ENCODE measurements at places on chromosomes 2 and 18.
A peak's percentile ranks its signal among the peaks of the same experiment; 100 is the strongest.

- DNase-seq, result no peak
Observed at GRCh38 chr2:65386989-65387388, 45.4 kb downstream of the SPRED2 start.

- DNase-seq, result no peak
Observed at GRCh38 chr2:197801033-197801432, 3.4 kb upstream of the PLCL1 start.

DNA sequence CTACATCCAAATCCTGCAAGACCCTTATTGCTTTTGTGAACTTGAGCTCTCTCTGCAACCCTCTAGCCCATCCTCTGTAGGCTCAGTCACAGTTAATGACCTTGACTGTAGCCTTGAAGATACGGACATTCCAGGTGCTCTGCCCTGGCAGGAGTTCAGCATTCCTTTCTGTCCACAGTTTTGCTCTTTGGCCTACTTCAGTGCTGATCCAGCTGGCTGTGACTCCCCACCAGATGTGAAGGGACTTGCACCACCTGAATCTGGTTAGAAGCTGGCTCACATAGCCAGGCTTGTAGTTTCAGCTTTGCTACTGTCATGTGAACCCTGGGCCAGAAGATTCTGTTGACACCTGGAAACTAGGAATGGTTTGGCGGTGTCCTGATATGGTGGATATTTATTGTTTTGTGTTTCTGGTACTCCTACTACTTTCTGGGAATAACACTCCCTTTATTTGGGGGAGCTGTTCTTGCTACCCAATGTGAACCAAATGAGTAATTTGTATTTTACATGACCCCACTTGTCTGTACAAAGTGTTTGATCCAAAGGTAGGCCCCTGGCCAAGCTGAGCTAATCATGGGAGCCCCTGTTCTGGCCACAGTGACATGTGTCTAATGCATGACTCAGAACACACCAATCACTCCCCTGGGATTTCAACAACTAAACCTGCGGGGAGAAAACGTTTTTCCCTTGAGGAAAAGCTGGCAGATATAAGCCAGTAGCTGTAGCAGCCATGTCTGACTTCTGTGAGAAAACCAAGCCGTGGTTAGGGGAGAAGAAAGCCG, 73.4 kb downstream of the CDCA7 start:
- DNase-seq, result no peak

DNA sequence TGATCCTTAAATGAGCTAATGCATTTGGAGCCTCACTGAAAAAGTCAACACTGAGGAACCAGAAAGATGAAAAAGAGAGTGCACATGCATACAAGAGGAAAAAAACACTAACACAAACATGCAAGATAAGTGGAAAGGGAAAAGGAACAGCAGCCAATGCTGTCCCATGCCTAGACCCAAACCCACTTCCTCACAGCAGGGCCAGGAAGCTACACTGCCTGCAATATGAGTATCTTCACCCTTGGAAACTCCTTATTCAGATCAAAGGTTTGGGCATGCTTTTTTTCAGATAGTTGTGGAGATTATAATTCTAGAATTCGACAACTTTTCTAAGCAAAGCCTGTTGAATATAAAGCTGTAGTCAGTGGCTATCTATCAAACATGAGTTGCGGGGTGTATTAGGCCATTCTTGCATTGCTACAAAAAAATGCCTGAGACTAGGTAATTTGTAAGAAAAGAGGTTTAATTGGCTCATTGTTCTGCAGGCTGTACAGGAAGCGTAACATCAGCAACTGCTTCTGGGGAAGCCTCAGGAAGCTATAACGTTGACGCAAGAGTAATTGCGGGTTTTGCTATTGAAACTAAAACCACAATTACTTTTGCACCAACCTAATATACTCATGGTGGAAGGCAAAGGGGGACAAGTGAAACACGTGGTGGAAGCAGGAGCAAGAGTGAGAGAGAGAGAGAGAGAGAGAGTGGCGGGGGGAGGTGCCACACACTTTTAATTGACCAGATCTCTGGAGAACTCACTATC, 138.2 kb downstream of the MBD2 start:
- DNase-seq, result no peak

DNA sequence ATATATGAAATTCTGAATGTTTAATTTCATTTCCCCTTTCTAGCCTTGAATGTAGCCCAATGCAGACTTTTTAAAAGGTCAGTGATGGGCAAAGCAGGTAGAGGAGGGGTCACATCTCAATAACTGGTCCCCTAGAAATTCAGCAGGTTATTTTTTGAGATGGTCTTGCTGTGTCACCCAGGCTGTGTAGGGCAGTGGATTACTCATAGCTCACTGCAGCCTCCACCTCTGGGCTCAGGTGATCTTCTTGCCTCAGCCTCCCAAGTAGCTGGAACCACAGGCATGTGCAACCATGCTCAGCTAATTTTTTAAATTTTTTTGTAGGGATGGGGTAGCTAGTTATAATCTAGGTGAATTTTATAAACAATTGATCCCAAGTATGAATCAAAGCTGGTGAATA, 8.8 kb downstream of the IAH1 start:
- no peak for DNase-seq

DNA sequence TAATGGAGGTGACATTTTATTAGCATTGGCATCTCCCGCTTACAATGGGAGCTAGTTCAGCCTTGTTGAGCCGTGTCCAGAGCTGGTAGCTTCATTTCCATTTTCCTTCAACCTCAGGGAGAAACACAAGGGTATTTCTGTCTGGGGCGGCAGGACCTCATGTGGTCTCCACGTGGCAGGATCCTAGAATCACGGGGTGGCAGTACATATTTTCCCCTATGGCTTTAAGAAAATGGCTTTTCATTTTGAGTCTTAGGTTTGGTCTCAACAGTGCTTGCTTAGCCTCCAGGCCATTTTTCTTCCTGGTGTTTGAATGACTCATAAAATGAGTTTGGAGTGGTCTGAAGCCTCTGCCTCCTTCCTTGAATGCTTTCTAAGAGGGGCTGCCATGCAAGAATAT, 20.3 kb downstream of the CABLES1 start:
- DNase-seq, result no peak

- no peak for DNase-seq
Observed at GRCh38 chr18:62377131-62377807, 52.2 kb downstream of the TNFRSF11A start.

DNA sequence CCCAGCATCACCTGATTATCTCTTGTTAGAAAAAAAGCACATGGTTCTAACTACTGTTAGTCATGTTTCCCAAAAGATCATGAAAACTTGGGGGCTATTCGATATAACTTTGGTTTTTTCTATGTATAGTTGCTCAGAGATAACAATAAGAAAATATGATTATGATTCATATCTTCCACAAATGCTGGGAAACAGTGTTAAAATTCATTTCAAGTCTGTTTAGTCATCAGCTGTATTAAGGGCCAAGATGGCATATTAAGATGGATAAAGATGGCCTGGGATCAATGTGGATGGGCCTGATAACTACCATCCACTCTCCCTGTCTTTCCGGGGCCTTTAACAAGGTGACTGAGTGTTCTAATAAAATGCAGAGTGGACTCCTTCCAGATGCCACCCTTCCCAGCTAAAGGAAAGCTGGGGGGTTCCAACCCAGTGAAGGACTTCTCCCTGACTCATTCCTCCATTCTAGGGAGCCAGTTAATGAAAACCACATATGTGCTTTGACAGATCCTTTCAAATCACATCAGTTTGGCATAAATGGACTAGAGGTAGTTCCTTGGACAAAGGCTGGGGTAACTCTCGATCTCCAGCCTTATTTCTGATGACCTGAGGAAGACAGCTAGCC, 221.6 kb downstream of the VAPA start:
- no peak for DNase-seq

GRCh38 chr2:216984937-216985336, 125.1 kb upstream of the TNP1 start:
- no peak for DNase-seq

DNA sequence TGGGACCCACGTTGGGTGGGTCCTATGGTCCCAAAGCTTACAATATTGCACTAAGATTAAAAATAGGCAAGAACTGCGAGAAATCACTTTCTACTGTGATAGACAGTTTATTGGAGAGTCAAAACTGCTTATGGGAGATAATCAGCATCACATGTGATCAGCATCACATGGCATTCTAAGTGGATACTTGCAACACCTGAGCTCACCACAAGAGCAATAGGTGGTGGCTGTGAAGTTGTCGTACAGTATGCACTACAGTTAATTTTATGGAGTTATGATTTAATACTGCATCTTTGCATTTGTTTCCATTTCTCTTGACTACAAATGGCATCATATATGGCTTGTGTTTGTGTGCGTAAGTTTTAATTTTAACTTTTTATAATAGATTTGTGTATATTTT, 11.6 kb downstream of the PNO1 start:
- DNase-seq, result no peak

GRCh38 chr2:45045706-45046105, 36.5 kb upstream of the SIX2 start:
- no peak for DNase-seq

DNA sequence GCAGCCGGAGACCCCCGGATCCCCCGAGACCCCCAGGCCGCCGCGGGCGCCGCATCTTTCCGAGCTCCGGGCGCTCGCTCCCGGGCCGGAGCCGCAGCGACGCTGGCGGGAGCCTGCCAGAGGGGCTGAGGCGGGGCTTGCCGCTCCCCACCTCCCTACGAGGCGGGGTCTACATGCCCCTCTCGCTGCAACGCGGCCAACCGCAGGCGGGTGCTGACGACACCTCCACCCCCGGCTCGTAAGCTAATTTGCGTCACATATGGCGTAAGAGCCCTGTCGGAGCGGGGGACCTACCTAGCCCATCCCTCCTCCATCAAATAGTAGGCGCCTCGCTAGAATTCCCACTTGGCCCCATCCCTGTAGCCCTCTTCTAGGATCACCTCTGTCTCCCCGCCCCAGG, at the start of gene PTPRN:
Gene PTPRN, minus strand, starts transcription at position 124 of the 400 bp plus-strand sequence. Its CDS starts 69 bp downstream, at position 55.
- DNase-seq, result no peak

GRCh38 chr2:19733951-19734425, 167.8 kb downstream of the TTC32 start:
- DNase-seq, result no peak

- DNase-seq, result no peak
Observed at GRCh38 chr2:172836347-172836821, 100.7 kb downstream of the RAPGEF4 start.

DNA sequence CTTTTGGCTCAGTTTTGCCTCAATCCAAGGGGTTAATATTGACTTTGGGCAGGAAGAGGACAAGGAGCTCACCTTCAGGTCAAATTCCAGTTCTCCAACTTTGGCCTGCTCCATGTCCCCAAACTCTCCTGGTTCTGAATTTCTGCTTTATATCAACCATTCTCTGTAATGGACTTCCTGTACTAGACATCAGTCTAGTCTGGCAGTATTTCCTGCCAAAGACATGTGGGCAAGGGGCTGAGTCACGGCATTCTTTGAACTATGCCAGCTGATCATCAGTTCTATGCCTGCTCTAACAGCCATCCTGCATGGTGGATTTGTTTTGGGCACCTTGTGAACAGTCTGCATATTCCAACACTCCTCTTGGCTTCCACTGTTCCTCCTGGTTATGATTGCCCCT, 199.4 kb downstream of the ZEB2 start:
- peak; percentile 22 for DNase-seq

DNA sequence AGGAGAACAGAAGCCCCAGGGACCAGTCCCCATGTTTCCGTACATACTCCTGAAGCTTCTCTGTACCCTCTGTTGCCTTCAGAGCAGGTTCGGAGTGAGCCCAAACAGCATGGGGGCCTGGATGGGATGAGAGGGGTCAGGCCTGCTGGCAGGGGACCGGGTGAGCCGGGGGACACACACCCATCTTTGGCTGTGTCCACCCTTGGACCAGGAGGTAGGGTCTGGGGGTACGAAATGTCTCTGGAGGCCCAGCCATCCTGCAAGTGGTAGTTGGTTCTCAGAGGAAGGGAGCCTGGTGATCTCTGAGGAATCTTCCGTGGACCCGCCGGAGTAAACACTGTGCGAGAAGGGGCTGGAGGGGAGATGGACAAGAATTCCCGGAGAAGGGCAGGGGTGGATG, 15.3 kb downstream of the FBLN7 start:
- no peak for DNase-seq

- no peak for DNase-seq
Observed at GRCh38 chr18:77061281-77061945, 71.2 kb downstream of the MBP start.

DNA sequence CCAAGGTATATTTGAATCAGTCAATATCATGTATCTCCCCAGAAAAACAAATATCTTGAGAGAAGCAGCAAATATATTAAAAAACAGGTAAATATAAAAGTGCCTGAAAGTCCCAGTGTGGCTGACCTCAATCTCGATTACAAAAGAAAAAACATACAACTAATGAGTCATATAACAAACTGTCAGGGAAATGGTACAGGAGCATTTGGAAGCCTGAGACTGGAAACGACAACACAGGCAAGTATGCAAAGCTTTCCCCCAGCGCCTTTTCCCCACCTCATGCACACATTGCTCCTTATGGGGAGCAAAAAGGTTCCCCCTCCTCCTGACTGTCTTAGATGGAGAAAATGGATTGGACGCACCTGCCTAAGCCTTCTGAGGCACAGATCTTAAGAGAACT, 230.7 kb downstream of the TMX3 start:
- no peak for DNase-seq

- DNase-seq, result no peak
Observed at GRCh38 chr2:128585706-128586105, 267.0 kb upstream of the HS6ST1 start.

DNA sequence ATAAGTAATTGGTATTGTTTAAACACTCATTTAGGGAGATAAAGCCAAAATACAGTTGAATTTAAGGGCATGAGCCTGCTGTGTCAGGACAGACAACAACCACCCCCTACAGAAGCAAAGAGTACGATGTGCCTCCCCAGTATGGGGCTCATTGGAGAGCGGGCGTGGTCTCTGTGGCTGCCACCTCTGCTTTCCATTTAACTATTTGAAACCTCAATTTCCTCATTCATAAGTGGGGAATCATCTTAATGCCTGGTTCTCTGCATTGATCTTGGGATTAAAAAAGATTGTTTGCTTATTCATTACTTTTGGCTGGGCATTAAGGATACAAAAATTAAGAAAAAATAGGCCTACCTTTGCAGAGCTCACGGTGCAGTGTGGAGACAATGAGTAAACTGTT, 21.4 kb downstream of the KCNS3 start:
- DNase-seq, result no peak

- DNase-seq, result no peak
Observed at GRCh38 chr2:196137271-196137670, 34.1 kb downstream of the STK17B start.

- DNase-seq, result no peak
Observed at GRCh38 chr2:60853531-60853930, 27.8 kb upstream of the REL start.

- no peak for DNase-seq
Observed at GRCh38 chr2:129554373-129554772, 425.1 kb upstream of the RAB6C start.

- DNase-seq, result no peak
Observed at GRCh38 chr2:3388412-3388738, 8.9 kb downstream of the TRAPPC12 start.

DNA sequence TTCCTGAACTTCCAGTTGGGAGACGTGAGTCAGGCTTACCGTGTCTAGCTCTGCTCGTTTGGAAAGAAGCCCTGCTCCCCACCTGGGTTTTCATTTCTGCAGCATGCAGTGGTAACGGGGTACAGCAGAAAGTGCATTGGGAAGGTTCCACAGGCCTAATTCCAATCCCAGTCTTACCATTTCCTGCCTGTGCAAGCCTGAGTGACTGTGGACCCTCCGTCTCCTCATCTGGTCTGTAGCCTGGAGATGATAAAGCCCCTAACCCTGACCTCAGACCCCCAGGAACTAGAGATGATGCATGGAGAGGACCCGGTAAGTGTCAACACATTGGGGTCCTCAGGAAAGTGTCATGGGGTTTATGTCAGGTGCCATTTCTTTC, 5.8 kb upstream of the PSD4 start:
- DNase-seq, result no peak

Measured in stimulated activated CD8-positive, alpha-beta memory T cell treated with anti-CD3 and anti-CD28 coated beads, Interleukin-7, amount 100 ng/mL, for 1 hour (primary cell).